ENCODE measurements at places on chromosomes 5 and 9.

GRCh38 chr5:109413458-109413857 is 3.7 kb upstream of the PJA2 start:
- no peak for DNase-seq

DNA sequence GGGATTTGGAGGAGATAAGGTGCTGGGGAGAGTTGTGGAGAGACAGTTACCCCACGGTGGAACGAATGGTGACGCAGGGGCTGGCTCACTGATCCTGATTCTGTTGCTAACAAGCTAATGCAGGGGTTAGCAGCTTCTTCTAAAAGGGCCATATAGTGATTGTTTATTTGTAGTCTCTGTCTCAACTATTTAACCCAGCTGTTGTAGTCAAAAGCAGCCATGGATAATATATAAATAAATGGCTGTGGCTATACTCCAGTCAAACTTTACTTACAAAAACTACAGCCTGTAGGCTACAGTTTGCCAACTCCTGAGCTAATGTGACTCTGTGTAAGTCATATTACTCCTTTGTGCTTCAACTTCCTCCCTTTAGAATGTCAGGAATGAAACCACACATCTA is 21.8 kb downstream of the STOM start:
- DNase-seq = no peak

DNA sequence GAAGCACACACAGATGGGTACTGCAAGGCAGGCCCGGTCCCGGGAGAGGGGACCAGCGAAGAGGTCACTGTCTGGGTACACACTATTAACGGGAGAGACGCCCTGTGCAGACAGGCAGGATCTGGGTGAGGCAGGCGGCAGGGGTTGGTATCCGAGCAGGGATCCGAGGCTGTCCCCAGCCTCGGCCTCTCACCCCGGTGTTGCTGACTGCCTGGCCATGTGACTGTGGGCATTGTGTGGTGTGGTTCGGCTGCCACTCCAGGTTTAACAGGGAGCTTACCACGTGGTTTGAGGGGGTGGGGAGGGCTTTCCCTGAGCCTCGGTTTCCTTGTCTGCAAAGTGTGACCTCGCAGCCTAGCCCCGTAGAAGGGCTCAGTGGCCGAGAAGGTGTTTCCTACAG is 11.1 kb upstream of the RALGDS start:
- no peak for DNase-seq

- DNase-seq = peak; percentile 47
Measured at GRCh38 chr5:172144291-172144815, 43.7 kb downstream of the STK10 start.

DNA sequence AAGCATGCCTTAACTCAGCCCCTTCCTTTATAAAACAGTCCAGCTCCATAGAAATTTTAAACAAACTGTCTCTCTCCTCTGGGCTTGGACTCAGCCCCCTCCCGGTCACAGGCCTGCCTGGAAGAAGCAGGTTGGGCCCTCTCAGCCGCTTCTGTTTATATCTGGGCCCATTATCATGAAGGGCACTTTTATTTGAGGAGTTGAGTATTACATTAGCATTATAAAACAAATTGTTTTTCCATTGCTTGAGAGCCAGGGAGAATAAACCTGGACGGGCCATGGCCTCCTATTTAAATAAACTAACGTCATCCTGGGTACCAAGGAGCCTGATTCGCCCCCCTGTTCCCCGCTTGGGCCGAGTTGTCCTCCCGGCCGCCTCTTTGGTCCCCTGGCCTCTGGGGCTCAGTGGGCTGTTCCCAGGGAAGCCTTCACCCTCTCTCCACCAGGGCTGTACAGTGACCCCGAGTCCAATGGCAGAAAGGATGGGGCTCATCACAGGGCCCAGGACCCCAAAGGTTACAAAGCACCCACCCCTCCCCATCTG is 13.2 kb downstream of the IRX2 start:
- DNase-seq = no peak

GRCh38 chr5:127909066-127909465 is 174.5 kb upstream of the SLC12A2 start:
- DNase-seq = peak; percentile 41

DNA sequence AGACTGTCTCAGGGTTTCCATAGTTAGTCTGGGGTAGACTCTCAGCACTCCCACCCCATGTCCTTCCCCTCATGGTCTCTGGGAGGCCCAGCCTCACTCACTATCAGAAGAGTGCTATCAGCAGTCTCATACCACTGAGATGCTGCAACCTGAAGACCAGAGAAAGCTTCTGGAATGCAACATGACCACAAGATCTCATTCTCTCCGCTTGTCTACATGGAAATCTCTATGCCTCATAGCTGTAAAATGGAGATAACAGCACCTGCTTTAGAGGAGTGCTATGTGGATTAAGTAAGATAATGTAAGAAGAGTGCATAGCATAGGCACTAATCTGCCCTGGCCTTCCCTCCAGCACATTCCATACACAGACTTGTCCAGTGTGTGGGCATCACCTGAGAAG is 47.0 kb upstream of the ZNF169 start:
- DNase-seq = no peak

GRCh38 chr5:107766439-107766838 is 95.7 kb upstream of the EFNA5 start:
- DNase-seq = no peak

DNA sequence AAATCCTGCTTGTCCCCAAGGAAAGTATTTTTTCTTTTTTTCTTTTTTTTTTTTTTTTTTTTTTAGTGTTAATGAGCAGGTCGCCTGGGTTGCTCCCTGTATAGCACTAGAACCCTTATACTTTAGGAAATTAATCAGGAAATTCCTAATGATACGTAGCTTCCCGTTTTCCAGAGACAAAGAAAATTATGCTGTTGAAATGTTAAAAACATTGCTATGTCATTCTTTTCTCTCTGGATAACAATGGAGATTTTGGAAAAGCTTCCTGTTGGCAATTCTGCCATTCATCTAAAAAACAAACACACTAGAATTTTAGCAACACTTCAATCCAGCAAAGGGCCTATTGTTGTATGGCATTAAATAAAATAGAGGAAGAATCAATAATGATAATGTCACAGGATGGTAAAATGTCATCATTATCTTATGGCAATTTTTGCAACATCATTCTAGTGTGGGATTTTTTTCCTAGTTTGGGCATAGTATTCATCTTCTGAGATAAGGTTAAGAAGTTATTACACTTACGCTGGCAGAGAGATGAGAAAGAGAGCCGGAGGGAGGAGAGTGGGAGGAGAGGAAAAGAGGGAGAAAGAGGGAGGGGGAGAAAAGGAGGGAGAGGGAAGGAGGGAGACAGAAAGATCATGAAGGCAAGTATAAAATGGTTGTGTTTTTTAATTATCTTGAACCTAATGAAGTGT is 315.8 kb upstream of the PDE4D start:
- DNase-seq = no peak

DNA sequence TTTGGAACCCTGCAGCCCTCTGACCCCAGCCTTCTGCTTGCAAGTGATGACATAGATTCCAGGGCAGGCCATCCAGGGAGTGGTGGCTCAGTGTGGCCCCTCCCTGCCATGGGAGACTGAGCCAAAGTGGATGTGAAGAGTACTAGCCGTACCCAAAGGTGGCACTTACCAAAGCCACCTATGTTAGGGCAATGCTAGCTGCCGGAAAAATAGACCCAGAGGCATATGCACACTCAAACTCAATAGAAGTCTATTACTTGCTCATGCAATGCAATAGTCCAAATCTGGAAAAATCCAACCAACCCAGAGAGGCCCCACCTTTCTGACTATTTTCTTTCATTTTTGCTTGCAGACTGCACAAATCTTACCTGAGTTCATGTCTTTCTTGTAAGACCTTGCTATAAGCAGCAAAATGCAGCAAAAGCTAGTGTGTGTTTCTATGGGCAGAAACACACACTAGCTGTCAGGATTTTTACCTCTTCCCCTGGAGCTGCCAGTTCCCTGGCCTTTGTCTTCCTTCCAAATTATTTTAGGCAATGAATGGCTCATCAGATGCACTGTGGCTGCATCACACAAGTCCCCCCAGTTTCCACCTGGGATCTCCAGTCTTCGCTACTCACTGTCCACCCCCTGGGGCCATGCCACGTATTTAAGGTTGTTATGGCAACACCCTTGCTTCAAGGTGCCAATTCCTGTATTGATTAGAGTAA is 74.0 kb downstream of the HRH2 start:
- DNase-seq = no peak

- no peak for DNase-seq
Measured at GRCh38 chr5:111124793-111125192, 32.6 kb downstream of the WDR36 start.

GRCh38 chr5:83095957-83096539 is 18.7 kb downstream of the XRCC4 start:
- DNase-seq = no peak

DNA sequence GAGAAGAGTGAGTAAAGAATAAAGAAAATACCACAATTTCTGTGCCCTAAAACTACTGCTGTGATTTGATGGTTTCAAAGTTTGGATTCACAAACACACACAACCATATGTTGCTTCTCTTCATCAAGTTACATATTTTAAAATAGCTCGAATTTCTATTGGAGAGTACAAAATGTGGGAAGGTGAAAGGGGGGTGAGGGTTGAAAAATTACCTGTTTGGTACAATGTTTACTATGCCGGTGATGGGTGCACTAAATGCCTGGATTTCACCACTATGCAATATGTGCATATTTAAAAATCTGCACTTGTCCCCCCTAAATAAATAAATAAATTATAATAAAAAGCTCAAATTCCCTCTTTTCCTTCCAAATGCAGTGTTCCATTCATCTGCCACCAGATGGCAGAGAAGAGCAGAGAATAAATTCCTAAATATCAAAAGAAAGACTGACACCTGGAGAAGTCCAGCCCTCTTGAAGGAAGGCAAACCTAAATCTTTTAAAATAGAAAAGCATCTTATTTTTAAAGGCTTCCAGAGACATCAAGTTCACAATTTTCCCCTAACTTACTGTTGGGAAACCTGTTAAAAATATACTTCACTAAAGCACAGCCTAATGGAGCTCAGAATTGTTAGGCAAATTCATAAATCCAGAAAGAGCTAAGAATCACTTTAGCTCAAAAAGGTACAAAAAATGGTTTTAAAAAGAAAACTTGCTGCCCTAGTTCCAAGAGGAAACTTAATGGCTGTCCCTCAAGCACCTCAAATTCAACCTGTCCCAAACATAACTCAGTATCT is 24.8 kb upstream of the HNRNPA0 start:
- peak; percentile 51 for DNase-seq

- peak; percentile 48 for DNase-seq
Measured at GRCh38 chr9:89312222-89312571, 1.2 kb downstream of the CKS2 start.

- no peak for DNase-seq
Measured at GRCh38 chr9:74848153-74848525, 39.6 kb downstream of the TRPM6 start.

DNA sequence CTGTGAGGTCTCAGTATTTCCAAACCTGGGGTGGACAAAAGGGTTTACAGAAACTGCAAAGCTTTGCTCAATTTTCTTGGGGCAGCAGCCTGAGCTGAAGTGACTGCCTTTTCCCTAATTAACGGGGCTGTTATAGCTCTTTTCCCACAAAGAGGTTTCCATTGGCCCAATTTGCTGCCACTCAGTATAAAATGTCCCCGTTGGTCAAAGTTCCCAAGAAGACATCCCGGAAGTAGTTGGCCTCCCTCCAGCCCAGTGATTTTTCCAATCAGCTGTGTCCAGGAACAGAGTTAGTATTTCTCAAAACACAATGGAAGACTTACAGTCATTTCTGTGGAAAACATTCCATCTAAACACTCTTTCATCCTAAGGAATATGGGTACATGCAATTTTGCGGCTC is 643.6 kb downstream of the ACTL7B start:
- DNase-seq = no peak

DNA sequence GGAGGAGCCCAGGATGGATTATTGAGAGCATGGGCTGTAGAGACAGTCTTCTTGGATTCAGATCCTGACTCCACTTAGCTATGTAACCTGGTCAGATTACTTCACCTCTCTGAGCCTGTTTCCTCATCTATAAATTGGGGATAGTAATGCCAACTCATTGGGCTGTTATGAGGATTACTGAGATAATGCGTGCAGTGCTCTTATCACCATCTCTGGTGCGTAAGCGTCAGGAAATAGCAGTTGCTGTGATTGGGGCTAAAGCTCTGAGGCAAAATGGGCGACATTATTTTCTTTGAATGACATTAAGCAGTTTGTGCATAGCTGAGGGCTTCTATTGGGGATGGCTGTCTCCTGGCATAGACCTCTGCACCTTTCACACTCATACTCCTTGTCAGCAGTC is 995 bp upstream of the MSMP start:
- DNase-seq = no peak

GRCh38 chr9:127927988-127928675 is 2.4 kb downstream of the PIP5KL1 start:
- DNase-seq = no peak

GRCh38 chr5:85663708-85664031 is 954.1 kb upstream of the COX7C start:
- no peak for DNase-seq

DNA sequence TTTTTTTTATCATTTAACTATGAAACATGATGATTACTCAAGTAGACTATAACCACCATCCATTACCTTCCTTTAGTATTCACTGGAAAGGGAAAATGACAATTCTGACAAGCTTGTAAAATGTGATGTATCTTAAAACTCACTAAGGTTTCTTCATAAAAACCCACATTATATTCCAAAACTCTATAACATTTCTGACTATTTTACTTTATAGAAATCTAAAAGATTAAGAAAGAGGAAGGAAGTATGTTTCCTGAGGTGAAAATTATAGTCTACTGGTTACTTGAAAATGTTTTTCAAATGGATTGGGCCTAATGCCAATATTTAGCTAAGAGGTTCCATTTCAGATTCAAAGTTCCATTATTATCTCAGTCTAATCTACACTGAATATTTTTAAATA is 1982.2 kb upstream of the C9orf72 start:
- DNase-seq = no peak

DNA sequence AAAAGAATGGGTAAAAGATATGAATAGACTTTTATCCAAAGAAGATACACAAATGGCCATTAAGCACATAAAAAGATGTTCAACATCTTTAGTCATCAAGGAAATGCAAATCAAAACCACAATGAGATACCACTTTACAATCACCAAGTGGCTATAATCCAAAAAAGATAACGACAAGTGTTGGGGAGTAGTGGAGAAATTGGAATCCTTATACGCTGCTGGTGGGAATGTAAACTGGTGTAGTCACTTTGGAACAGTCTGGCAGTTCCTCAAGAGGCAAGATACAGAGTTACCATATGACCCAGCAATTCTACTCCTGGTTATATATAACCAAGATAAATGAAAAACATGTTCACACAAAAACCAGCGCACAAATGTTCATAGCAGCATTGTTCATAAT is 234.9 kb downstream of the SPATA31D1 start:
- no peak for DNase-seq

Data from OCI-LY7 (cell line).